ENCODE measurements at places on chromosomes 12 and 14.
A peak's percentile ranks its signal among the peaks of the same experiment; 100 is the strongest.

- no peak for DNase-seq
Measured at GRCh38 chr12:68886636-68887572, 46.1 kb downstream of the CPM start.

DNA sequence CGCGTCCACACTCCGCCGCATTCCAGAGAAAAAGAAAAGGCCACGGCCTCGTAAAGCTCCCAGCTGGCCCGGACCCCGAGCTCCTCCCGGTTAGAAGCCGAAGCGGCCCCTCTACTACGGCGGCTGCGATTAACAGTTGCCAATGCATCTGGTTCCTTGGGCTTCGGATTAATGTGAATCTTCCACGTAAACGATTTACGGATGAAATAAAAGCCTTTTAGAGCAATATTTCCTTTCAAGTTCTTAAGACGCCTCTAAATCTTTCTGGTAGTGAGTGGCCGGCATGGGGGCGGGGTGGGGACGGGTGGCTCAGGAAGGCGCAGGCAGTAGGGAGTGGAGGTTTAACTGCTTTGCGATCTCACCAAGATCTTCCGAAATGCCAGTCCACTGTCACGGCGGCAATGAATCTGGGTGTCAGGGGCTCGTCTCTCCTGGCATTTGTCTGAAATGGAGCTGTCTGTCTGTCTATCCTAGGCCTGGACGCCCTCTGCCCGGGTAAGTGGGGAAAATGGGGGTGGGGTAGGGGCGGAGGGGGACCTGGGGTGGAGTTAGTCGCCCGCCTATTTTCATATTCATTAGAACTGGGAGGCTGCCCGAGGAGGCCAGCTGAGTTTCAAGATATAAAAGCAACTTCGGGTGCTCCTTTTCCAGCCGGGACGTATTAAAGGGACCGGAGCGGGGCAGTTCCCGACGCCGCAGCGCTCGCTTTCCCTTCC, 413 bp upstream of the ALX1 start:
- DNase-seq = no peak

DNA sequence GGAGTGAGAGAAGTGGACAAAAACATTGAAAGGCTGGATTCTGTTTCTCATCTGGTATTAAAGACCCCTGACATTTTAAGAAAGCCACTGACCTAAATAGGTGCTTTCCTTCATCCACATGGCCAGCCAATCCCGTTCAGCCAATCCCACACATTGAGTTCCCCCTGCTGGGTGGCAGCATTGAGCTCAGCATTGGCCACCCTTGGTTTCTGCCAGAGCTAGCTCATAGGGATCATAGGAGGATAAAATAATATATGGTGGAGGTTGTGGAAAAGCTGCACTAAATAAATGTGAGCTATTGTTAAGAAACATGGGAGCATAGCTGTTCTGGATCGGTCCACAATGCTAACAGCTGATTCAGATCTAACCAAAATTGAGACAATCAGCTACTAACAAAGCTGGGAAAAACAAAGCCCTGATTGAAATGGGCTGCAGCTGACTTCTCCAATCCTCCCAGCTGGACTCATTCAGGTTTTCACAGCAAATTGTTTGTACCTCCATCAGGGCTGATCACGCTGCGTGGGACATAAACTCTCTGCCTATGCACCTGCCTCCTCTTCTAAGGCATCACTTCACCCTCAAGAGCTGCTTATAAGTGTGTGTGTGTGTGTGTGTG, 256.5 kb downstream of the EMP1 start:
- DNase-seq = no peak

GRCh38 chr12:103468837-103469236, 26.9 kb downstream of the C12orf42 start:
- no peak for DNase-seq

DNA sequence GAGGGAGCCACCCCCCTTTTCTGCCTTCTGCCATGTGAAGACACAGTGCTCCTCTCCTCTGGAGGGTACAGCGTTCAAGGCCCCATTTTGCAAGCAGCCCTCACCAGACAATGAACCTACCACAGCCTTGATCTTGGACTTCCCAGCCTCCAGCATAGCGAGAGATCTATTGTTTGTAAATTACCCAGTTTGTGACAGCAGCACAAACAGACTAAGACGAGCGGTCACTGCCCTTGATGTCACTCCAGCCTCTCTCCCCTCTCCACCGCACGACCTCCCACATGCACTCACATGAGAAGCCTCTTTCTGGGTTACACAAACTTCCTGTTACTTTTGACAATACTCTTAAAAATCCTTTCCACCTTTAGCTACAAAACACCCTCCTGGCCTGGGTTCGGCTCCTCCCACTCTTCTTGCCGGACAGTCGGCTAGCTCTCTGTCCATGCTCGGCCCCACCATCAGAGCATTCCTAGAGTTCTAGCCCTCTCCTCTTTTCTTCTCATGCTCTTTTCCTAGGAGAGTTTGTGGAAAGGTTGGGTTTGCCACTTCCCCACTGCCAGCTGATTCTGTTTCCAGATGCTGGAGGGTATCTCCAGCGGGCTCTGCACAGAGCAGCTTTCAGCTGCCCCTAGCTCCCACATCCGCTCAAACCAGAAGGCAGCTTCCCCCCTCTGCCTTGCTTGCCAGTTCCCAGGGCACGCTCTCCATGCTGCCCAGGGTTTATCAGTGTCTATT, 124.3 kb downstream of the FOXN3 start:
- no peak for DNase-seq

DNA sequence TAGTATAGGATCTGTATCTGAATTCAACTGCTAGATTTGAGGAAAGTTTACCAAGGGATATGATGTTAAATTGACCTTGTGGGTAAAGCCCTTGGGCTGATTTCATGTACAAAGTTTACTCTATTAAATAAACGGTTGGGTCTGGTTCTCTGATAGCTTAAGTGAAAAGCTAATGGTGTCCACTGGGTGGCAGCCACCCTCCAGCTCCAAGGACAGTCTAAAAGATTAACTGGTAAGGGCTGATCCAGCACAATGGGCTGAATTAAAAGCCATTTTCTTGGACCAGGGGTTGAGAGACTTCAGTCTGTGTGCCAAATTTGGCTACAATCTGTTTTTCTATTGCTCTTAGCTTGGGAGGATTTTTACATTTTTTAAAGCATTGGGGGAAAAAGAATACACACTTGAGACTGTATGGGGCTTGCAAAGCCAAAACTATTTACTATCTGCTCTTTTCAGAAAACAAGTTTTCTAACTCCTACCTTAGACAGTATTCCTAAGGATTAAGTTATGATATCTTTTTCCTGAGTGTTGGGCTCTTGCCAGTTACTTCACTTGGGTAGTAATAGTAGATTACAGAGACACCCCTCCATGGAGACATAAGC, 116.5 kb downstream of the GPHN start:
- DNase-seq = peak; percentile 62

- no peak for DNase-seq
Measured at GRCh38 chr12:129886541-129886940, 17.3 kb downstream of the TMEM132D start.

- DNase-seq = no peak
Measured at GRCh38 chr14:54493293-54493692, 4.5 kb upstream of the GMFB start.

DNA sequence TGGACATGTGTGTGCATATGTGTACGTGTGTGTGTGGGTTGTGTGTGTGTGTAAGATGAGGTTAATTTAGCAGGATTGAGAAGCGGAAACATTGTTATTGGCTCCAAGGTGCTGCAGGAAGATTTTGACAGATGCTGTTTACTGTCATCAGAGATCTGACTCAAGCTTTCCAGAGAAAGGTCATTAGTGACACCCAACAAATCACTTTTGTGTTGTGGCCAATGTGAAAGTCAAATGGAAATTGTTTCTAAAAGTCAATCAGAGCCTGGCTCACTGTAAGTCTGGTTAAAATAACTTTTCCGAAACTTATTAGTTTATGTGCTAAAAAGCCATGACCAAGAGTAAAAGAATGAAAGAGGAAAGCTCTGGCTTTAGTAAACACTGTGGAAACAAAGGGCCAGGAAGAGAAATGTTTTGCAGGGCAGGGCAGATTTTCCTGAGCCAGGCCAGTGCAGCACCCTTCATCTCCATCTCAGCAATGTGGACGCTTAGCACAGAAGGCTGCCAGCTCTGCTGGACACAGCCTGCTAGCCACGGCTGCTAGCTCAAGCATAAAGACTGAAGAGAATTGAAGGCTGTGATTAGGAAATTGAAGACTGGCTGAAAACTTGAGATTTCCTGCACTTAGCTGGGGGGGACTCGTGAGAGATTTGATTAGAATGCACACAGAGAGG, 235.8 kb downstream of the NEDD1 start:
- no peak for DNase-seq

DNA sequence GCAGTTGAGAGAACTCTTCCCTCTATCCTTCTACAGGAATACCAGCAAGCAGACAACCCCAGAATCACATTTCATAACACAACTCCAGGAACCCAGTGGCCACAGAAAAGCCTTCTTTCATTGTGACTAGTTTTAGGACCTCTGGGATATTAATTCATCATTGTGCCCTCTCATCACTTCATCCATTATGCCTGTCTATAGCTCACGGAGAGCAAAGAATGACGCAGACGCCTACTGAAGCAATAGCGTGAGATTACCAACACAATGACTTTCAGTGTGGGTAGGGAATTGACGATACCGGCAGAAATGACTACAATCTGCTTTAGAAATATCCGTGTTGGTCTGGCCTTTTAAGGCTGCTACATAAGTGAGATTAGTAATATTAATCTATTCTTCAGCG, 158.1 kb upstream of the FOXG1 start:
- DNase-seq = no peak

DNA sequence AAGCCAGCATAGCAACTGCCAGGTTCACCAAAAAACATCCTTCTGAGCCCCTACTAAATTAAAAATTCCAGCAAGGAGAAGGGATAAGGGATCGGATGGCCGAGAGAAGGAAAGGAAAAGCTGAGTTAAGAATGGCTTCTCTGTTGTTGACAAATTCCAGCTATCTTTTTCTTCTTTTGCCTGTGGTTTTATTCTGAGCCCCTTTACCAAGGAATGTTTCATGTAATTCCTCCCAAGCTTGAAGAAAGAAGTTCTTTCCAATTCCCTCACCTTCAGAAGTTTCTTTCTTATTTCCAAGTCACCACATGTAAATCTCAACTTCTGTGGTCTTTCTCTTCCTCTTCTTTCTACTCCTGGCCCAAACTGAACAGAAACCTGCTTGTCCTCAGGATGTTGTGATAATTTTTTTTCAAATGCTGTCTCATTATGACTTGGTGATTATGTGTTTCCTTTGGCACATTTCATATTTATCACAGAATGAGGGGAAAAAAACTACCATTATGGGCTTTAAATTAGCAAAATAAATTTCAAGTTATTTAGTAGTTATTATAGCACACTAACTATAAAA, 40.0 kb downstream of the FGD6 start:
- no peak for DNase-seq

- no peak for DNase-seq
Measured at GRCh38 chr12:93256256-93256969, 121.3 kb upstream of the NUDT4 start.

- no peak for DNase-seq
Measured at GRCh38 chr12:67099858-67100257, 169.3 kb upstream of the CAND1 start.

DNA sequence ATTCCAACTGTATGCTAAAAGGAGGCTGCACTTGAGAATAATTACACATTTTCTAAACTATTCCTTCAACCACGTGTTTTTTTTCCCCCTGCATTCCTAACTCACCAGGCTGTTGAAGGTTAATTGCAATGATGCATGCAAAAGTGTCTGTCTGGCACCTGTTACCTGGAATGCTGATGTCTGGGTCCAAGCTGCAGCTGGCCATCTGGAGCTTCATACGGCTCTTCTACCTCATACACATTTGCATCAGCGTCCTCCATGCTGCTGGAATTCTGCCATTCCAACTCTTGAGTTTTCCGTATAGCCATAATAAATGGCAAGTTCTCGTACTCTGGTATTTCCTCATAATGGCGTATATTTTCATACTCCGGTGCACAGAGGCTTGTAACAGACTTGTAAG, 8.6 kb downstream of the FGD6 start:
- no peak for DNase-seq

DNA sequence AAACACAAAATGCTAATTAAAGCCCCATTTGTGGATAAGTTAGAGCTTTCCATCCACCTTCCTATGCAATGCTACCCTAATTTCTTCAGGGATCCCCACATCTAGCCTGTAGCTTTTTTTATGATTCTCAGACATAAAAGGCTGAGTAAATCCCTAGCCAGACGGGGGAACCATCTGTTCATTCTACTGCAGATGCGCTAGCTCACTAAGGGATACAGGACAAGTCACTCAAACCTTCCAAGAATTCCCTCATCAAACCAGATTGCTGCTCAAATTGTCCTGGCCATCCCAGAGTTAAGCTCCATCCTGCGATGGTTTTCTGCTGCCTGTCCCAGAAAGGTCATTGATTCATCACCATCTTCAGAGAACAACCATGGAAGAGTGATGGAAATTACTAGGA, 56.7 kb downstream of the MYRFL start:
- DNase-seq = no peak

GRCh38 chr12:48356041-48356768, 5.5 kb upstream of the ZNF641 start:
- no peak for DNase-seq

- DNase-seq = no peak
Measured at GRCh38 chr12:132146772-132147422, 2.6 kb downstream of the NOC4L start.

GRCh38 chr14:33811721-33812120, 139.2 kb downstream of the EGLN3 start:
- no peak for DNase-seq

DNA sequence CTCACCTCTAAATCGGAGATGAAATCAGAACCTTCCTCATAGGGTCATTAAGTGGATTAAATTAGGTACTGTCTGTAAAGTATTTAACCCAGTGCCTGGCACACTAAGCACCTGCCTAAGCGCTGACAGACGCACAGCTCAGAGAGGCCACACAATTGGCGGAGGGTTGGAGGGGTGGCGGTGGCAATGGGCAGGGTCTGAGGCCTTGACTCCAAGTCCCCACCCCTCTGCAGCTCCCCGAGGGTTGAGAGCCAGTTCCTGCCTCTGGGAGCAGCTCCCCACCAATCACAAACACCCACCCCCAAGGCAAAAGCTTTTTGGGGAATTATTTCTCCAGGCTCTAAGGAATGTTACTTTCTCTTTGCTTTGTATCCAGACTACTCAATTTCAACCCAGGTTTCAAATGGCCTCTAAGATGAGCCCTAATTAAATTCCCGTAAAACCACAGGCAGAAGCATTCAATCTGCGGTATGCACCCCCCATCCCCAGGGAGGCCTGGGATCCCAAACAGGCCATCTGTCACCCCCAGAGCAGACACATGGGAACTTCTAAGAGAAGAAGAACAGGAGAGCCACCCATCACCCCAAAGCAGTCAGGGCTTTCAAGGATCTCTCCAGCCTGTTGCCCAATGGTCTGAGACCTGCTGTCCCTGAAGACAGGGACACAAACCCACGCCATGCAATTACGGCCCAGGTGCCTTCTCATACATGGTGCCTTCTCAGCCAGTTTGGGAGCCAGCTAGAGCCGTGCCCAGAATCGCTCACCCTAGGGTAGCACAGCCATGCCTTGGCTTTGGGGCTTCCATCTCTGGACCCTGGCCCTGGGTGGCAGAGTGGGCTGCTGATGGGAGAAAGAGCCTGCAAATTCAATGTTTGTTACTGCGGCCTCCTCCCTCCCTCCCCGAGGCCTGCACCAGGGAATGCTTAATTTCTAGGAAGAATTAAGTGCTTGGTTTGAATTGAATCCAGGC, 66.1 kb downstream of the CHGA start:
- DNase-seq = no peak

GRCh38 chr14:32633224-32633859, 304.2 kb downstream of the AKAP6 start:
- DNase-seq = no peak

- no peak for DNase-seq
Measured at GRCh38 chr14:21536418-21537089, 10.4 kb upstream of the SALL2 start.

GRCh38 chr14:94455928-94456327, 3.3 kb upstream of the SERPINA11 start:
- no peak for DNase-seq
